ENCODE measurements at places on chromosomes 1 and 21.

DNA sequence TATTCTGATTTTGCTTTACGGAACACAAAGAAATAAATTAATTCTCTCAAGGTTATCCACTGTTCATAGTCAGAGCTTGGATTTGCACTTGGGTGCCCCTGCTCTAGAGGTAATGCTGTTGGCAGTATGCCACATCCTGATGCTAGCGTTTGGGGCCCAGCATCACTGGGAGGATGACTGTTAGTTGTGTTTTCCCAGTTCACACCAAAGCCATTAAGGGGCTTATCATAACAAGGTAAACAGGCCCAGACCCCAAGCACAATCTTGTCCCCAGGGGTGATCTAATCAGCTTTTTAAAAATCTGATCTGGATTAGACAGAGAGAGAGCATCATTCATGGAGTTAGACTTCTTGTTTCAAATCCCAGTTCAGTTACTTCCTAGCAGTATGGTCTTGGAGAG, 60.2 kb upstream of the PBX1 start:
- H3K27me3 ChIP-seq, result no peaks in the 10 kb centered on the region
- no peaks in the 10 kb centered on the region for H3K4me1 ChIP-seq
- no peak overlapping the region for H3K4me3 ChIP-seq
- H3K36me3 ChIP-seq, result no peaks in the 10 kb centered on the region
- DNase-seq, result no peak

GRCh38 chr1:162347281-162347680, 29.4 kb downstream of the SPATA46 start:
- H3K4me3 ChIP-seq, result no peak overlapping the region
- peak; percentile 82 for DNase-seq
- no peak overlapping the region for H3K27ac ChIP-seq
- H3K36me3 ChIP-seq, result peaks cover 18% of the 10 kb centered on the region
- no peaks in the 10 kb centered on the region for H3K27me3 ChIP-seq
- peaks cover 48% of the 10 kb centered on the region for H3K4me1 ChIP-seq

GRCh38 chr1:17155257-17155920, 36.1 kb upstream of the PADI2 start:
- H3K36me3 ChIP-seq, result no peaks in the 10 kb centered on the region
- no peaks in the 10 kb centered on the region for H3K4me1 ChIP-seq
- no peak overlapping the region for H3K27ac ChIP-seq
- H3K4me3 ChIP-seq, result no peak overlapping the region
- DNase-seq, result no peak

DNA sequence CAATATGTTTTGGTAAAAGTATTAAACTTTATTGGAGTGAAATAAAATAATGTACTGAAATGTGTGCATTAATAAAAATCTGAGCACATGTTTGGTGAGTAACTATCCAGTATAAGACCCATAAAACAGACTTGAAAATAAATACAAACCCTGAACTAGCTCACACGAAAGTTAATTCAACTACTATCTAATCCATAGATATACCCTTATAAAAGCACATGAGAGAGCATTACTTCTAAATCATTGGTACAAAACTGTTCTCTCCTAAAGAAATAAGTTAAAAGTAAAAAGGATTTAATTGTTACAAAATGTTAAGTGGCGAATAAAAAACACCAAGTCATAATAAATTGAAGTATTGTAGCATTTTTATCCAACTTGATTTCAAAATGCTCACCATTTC, 295.6 kb downstream of the PTPRC start:
- H3K27ac ChIP-seq, result peak overlapping the region; percentile 17
- H3K4me1 ChIP-seq, result peaks cover 21% of the 10 kb centered on the region

- no peak overlapping the region for H3K27ac ChIP-seq
- H3K36me3 ChIP-seq, result no peaks in the 10 kb centered on the region
- no peaks in the 10 kb centered on the region for H3K27me3 ChIP-seq
- DNase-seq, result no peak
- H3K4me3 ChIP-seq, result no peak overlapping the region
Measured at GRCh38 chr21:27268290-27268689, 301.4 kb upstream of the ADAMTS5 start.

DNA sequence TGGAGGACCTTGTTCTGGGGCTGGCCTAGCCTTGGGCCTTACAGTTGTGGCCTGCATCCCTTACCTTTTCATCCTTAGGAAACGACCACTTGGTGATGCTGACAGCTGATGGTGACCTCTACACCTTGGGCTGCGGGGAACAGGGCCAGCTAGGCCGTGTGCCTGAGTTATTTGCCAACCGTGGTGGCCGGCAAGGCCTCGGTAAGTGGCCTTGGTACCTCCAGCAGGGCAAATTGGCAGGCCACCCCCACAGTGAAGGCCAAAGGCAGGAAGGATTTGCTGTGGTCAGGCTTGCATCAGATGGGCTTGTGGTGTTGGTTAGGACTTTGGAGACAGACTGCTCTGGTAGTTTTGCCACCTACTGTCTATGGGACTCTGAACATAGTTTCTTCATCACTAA, 17.7 kb upstream of the TRNAU1AP start:
- H3K27ac ChIP-seq, result no peak overlapping the region
- no peaks in the 10 kb centered on the region for H3K36me3 ChIP-seq
- no peaks in the 10 kb centered on the region for H3K27me3 ChIP-seq
- DNase-seq, result no peak
- no peaks in the 10 kb centered on the region for H3K4me1 ChIP-seq

GRCh38 chr1:30040081-30041019, 683.0 kb downstream of the MATN1 start:
- H3K27me3 ChIP-seq, result no peaks in the 10 kb centered on the region
- 0 out of 2 replicates have a peak, but pooled peaks cover 5% of the 10 kb centered on the region for H3K4me1 ChIP-seq
- H3K27ac ChIP-seq, result no peak overlapping the region
- no peak overlapping the region for H3K4me3 ChIP-seq
- no peak for DNase-seq

- no peak overlapping the region for H3K4me3 ChIP-seq
- H3K4me1 ChIP-seq, result no peaks in the 10 kb centered on the region
- no peak overlapping the region for H3K27ac ChIP-seq
- H3K36me3 ChIP-seq, result no peaks in the 10 kb centered on the region
- no peak for DNase-seq
Measured at GRCh38 chr1:115837740-115838421, 3.0 kb downstream of the NHLH2 start.

All from PC-9 (cell line).